A549 treated with GW870086 at 1 μM for 4 hours (cell line): ENCODE measurements at places on chromosomes 3 and 15. TPM values are rescaled to one million over a fixed set of nuclear protein-coding genes. Genes with fewer than 3 reads are reported as not detected.

The NEO1 gene
- 25.5 to 37.0 TPM (median 31.8 TPM) in 5 replicates for total RNA-seq

The CAMK2N2 gene
- total RNA-seq: 0.80 to 1.7 TPM (median 1.4 TPM) in 5 replicates

The ZNF80 gene
- not detected in 5 replicates for total RNA-seq

The GOLGA8S gene
- total RNA-seq: 0.07 to 0.19 TPM (median 0.17 TPM) in 5 replicates

The SERPINI1 gene
- 2.1 to 4.6 TPM (median 3.3 TPM) in 5 replicates for total RNA-seq

The CLRN1 gene
- not detected in 5 replicates for total RNA-seq

The STRIT1 gene
- not detected in 5 replicates for total RNA-seq

The KBTBD13 gene
- not detected in 5 replicates for total RNA-seq

The ACTRT3 gene
- total RNA-seq: 2.4 to 3.4 TPM (median 3.1 TPM) in 5 replicates

The LTF gene
- total RNA-seq: not detected in 5 replicates

The GABRG3 gene
- 0.15 to 0.81 TPM (median 0.31 TPM) in 4 of 5 replicates, not detected in the other for total RNA-seq

The VIPR1 gene
- total RNA-seq: 0.31 to 0.94 TPM (median 0.65 TPM) in 5 replicates

The AP3B2 gene
- total RNA-seq: 0.47 to 1.0 TPM (median 0.68 TPM) in 5 replicates

The GOLIM4 gene
- total RNA-seq: 14.0 to 19.5 TPM (median 18.5 TPM) in 5 replicates

The STOML1 gene
- total RNA-seq: 9.5 to 13.3 TPM (median 11.8 TPM) in 5 replicates

The RAD51 gene
- total RNA-seq: 17.1 to 23.6 TPM (median 18.8 TPM) in 5 replicates

The DUOX2 gene
- total RNA-seq: 0.01 to 0.03 TPM (median 0.03 TPM) in 4 of 5 replicates, not detected in the other

The CA12 gene
- 187 to 225 TPM (median 211 TPM) in 5 replicates for total RNA-seq

The SLC2A2 gene
- total RNA-seq: not detected in 5 replicates

The PLSCR5 gene
- total RNA-seq: not detected in 5 replicates

The MORC1 gene
- not detected in 5 replicates for total RNA-seq

The TMCO5A gene
- total RNA-seq: not detected in 5 replicates

The CCDC54 gene
- not detected in 5 replicates for total RNA-seq

The GHRL gene
- total RNA-seq: not detected in 5 replicates

The UBR1 gene
- total RNA-seq: 3.0 to 5.3 TPM (median 5.1 TPM) in 5 replicates

The RTP1 gene
- total RNA-seq: not detected in 5 replicates

The CMTM6 gene
- 32.3 to 46.9 TPM (median 41.7 TPM) in 5 replicates for total RNA-seq

The SLC7A14 gene
- total RNA-seq: 0.01 TPM in 1 of 5 replicates, not detected in the others

The GOLGA8O gene
- 0.14 to 0.37 TPM (median 0.24 TPM) in 5 replicates for total RNA-seq

The PROS1 gene
- 11.9 to 14.6 TPM (median 12.7 TPM) in 5 replicates for total RNA-seq
